Activated naive CD4-positive, alpha-beta T cell (primary cell): ENCODE measurements at places on chromosomes 7 and 10.

- DNase-seq, result no peak
These were observed 77.5 kb downstream of the SEPTIN7 start for GRCh38 chr7:35878351-35878750.

- DNase-seq, result no peak
These were observed 173.9 kb upstream of the CDK1 start for GRCh38 chr10:60604342-60604741.

GRCh38 chr10:62961951-62962523 is 145.9 kb upstream of the EGR2 start:
- DNase-seq, result no peak

GRCh38 chr7:77205706-77206105 is 6.1 kb upstream of the FGL2 start:
- no peak for DNase-seq

DNA sequence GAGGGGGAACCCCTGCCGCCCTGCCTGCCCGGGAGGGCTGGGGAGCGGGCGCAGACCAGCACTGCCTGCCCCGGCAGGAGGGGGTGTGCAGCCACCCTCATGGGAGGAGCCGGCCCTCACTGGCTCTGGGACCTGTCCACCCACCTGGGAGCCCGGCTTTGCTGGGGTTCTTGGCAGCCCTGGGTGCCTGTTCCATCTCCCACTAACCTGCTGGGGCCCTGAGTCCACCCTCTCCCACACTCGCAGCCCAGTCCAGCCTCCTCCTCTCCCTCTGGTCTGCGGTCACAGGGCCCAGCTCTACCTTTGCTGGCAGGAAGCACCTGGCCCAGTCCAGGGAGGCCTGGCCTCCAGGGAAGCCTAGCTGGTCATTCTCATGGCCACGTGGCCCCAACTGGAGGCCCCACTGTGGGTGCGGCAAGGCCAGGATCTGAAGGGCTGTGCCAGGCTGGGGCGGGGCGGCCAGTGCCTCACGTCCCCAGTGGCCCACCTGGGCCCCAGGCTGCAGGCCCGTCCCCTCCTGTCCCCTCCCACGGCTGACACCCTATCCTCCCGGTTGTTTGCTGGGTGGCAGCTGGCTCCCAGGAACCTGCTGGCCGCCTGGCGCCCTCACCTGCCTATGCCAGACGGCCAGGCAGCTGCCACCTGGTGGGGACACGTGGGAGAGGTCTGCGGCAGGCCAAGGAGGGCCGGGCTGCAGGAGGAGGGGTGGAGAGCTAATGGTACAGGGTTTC is at the start of gene TMEM184A:
Gene TMEM184A, minus strand, starts transcription at position 393 of the 731 bp plus-strand sequence. CDS start 721 bp downstream, outside the sequence.
- no peak for DNase-seq

DNA sequence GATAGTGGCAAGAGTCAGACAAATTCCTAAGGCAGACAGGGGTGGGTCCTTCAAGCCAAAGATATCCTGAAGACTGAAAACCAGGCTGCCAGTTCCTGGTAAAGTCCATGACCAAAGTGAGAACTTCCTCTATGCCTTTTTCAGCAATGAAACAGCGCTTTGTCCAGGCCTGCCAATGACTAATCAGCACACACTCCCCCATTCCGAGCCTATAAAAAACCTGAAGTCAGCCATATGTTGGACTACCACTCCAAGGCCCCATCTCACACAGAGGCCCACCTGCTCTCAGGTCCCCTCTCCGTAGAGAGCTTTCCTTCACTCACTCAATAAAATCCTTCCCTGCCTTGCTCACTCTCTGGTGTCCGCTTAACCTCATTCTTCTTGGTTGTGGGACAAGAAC is 402.2 kb downstream of the ANKRD7 start:
- DNase-seq, result no peak

- DNase-seq, result peak; percentile 17
These were observed 51.3 kb upstream of the GPR26 start for GRCh38 chr10:123614888-123615287.

GRCh38 chr10:61901829-61902444 is 438 bp downstream of the ARID5B start:
- DNase-seq, result no peak

DNA sequence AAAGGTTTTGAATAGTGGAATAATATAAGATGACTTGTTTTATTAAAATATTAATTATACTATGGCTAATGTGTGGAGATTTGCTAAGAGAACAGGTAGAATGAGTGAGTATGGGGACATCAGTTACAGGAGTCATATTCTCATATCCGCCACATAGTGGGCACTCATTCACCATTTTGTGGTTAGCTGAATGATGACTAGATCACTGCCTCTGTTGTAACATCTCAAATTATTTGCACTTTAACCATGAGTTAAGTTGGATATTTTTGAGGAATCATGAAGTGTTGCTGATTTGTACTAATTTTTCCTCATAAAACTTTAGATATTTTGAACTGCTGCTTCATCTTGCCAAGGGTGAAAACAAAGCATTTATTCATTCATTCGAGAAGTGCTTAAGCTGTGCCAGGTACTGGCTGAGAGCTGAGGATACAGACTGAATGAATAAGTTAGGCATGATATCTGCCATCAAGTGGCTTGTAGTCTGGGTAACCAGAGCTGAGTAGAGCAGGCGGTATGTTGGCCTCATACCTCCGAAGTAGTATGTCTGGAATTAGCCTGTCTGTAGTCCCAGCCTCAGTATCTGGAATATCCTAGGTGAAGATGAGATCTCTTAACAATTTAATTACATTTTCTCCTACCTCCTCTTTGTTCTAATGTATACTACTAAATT is 100.5 kb downstream of the ZEB1 start:
- DNase-seq, result no peak

- no peak for DNase-seq
These were observed 84.3 kb upstream of the ADRB1 start for GRCh38 chr10:113959383-113959760.

GRCh38 chr7:108561047-108561619 is 8.4 kb downstream of the THAP5 start:
- no peak for DNase-seq

DNA sequence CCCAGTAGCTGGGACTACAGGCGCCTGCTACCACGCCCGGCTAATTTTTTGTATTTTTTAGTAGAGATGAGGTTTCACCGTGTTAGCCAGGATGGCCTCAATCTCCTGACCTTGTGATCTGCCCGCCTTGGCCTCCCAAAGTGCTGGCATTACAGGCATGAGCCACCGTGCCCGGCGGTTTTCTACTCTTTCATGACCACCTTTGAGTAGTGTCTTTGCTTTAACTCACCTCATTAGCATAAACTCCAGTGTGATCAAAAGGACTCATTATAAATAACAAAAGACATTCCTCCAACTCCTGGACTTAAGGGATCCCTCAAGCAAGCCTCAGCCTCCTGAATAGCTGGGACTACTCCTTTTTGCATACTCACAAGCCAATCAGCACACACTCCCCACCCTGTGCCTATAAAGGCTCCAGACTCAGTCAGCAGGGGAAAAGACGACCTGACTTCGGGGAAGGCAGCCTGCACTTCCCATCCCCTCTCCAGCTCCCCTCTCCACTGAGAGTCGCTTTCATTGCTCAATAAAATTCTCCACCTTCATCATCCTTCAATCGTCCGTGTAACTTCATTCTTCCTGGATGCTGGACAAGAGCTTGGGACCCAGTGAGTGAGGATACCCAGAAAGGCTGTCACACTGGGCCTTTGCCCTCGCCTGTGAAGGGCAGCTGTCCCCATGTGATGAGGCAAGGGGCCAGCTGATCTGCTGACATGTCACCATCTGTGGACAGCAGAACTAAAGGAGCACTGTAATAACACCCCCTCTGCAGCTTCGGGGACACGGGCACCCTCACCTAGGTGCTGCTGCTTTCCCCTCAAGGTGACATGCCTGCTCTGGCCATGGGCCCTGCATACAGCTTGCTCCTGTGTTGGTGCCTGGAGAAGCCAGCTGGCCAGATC is 35.0 kb upstream of the EIF4H start:
- no peak for DNase-seq

GRCh38 chr10:123585477-123586445 is 80.4 kb upstream of the GPR26 start:
- no peak for DNase-seq

- DNase-seq, result no peak
These were observed 222.2 kb upstream of the FZD1 start for GRCh38 chr7:91041901-91042484.

- DNase-seq, result no peak
These were observed 34.6 kb downstream of the PPP1R9A start for GRCh38 chr7:94941844-94942632.

- DNase-seq, result no peak
These were observed at the start of gene MCMBP for GRCh38 chr10:119872610-119872859. Gene MCMBP, minus strand, starts transcription at chr10:119872843. Its CDS starts 259 bp downstream, at chr10:119872584.

GRCh38 chr7:105640956-105641810 is 59.9 kb upstream of the EFCAB10 start:
- DNase-seq, result no peak

- DNase-seq, result no peak
These were observed 142.9 kb downstream of the RAB11FIP2 start for GRCh38 chr10:117903854-117904253.

DNA sequence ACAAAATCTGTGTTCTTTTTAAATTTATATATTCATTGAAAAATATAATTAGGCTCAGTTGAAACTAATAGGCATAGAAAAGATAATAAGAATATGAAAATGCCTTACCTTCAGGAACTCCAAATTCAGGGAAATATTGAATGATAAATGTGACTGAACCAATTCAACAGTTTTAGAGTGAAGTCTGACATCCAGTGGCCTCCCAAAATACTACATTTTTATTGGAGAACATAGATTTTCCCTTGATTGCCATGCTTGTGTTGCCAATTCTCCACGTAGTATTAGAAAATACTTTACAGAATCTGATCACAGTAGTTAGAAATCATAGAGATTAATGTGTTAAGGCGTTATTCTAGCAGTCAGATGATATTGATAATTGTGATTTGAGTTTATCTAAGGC is 1246.7 kb downstream of the GATA3 start:
- no peak for DNase-seq

DNA sequence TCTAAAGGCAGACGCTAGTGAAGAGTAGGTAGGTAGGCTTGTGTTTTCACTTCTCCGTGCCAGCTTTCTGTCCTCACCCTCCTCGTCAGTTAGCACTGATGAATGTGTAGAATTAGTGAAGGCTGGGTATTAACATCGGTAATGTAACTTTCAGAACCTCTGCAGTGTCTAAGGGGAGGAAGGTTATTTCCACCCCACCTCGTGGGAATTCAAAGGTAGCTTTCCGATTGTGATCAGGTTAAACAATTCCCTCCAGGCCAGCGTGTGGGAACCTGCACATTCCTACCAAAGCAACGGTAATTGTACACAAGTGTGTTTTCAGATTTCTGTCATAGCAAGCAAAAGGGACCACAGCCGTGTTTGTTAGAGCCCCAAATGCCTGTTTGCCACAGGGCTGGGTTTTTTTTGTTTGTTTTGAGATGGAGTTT is 405.0 kb upstream of the GALNT17 start:
- no peak for DNase-seq

DNA sequence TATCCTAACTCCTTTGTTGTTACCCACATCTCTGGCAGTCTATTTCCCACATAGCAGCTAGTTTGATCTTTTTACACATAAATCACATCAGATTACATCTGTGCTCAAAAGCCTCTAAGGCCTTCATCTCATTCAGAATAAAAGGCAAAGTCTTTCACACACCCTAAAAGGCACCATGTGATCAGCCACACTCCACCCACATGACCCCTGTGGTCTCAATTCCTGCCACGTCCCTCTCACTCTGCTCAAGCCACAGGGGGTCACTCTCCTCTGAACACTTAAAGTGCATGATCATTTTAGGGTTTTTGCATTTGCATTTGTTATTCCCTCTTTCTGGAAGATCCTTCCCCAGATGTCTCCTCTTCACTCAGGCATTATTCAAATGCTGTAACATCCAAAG is 30.8 kb downstream of the ELAPOR2 start:
- DNase-seq, result no peak

GRCh38 chr7:7992506-7992905 is 23.9 kb downstream of the GLCCI1 start:
- DNase-seq, result no peak

DNA sequence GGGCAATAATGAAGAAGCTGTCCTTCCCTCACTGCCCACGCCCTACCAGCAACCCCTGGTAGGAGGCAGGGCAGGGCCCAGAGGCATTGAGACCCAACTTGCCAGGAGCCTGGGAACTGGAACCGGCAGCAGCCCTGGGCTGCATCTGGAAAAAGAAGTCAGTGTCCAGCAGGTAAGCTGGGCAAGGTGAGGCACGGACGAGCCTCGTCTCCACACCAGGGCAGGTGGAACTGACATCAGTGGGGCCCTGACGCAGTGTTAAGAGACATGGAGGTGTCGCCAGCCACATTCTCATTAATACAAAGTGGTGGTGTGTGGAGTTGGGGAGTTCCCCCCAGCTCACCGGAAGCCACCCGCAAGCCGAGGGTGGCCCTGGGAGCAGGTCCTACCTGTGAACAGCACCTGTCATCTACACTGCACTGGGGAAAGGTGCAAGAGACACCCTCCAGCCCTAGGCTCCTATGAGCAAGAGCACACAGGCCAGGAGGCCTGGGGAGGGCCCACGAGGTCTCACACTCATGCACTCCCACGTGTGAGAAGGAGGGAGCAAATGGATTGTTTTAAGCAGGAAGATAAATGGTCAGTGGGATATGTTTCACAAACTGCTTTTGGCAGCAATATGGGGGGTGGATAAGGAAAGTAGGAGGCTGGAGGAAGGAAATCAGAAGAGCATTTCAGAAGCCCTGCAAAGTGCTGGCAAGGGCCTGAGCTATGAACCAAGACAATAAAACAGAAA is 53.6 kb downstream of the COBL start:
- no peak for DNase-seq

GRCh38 chr7:36659172-36659516 is 65.2 kb downstream of the AOAH start:
- no peak for DNase-seq

GRCh38 chr7:47534322-47535034 is 47.4 kb downstream of the TNS3 start:
- DNase-seq, result no peak

- DNase-seq, result no peak
These were observed 23.7 kb upstream of the TIAL1 start for GRCh38 chr10:119620241-119621077.

GRCh38 chr10:101260764-101261481 is 31.7 kb upstream of the LBX1 start:
- no peak for DNase-seq

DNA sequence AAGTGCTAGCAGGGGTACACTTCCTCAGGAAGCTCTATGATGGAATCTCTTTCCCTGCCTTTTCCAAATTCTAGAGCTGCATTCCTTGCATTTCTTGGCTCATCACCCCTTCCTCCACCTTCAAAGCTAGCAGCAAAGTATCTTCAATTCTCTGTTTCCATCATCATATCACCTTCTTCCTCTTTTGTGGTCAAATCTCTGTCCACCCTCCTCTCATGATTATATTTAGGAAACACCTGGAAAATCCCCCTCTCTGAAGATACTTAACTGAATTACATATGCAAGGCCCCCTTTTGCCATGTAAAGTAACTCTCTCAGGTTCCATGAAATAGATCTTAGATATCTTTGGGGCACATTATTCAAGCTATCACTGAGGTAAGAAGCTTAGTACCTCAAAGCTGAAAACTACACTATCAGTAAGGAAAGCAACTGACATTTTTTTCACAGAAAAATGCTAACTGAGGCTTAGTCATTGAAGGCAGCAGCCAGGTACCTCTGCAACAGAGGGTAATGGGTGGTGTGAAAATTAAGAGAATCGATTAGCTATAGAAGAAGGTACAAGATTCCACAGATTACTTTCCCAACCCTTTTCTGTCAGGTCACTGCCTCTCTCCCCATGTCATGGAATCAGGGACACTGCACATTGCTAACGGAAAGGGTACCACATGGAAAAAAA is 197.3 kb downstream of the MACC1 start:
- DNase-seq, result no peak
